Fibroblast of skin of abdomen (primary cell): ENCODE measurements at places on chromosomes 5 and 9.
A peak's percentile ranks its signal among the peaks of the same experiment; 100 is the strongest.

DNA sequence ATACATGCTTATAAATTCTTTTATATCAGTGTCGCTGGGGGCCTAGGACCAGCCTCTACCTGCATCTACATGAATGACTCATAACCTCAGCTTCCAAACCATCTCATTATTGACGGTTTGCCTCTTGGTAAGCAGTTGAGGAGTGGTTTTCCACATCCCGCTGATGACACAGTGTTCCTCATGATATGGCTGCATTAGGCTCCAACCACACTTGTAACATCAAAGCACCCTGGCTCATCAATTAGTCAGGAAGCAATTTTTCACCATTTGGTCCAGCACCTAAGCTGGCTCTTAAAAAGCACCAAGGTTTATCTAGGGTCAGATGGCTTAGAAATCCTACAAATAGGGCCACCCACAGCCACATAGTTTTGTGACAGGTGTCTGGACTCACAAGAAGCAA is 402.4 kb downstream of the ARHGEF28 start:
- DNase-seq, result no peak

DNA sequence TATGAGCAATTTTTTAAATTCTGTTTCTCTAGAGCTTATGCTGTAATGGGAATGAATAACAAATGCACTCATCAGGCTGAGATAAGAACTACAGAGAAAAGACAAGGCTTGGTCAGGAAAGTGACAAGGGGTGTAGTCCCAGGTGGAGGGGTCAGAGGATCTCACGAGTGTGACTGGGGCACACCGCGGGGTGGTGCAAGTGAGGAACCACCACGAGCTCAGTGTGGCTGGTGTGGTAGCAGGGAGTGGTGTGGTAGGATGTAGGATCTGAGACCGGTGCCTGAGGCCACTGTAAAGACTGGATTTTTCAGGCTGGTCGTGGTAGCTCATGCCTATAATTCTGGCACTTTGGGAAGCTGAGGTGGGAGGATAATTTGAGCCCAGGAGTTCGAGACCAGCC is 9.0 kb downstream of the ANXA6 start:
- DNase-seq, result no peak

DNA sequence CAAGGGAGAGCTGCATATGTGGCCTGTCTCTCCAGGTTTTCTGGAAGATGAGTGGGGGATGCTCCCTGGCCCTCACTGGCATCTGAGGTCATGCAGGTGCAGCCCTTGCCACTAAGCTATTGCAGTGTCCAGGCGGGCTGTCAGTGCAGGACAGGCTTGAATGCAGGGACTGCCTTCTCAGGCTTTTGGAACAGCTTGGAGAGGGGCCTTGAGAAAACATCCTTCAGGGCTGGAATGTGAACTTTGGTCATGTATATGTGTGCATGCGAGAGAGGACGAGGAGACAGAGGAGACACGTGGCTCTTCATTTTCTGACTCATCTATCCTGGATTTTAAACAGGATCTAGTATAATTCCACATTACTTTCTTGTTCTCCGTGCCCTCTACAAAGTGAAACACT is 90.3 kb downstream of the MACROH2A1 start:
- DNase-seq, result peak; percentile 78

DNA sequence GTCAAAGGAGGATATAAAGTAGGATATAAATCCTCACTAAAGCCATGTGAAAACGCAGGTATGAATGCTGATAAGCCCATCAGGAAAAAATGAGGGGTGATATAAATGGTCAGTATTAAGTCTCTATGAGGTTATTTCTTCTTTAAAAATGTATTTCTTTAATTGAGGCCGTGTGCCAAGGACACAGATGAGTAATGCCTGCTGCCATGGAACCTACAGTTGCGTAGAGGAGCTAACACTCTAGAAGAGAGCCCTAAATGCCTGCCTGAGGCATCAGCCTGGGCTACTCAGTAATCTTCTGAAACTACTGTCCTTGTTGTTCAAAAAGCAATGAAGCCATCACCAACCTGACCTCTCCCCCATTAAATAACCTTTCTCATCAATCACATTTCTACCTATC is 84.9 kb downstream of the KLHL3 start:
- no peak for DNase-seq
